ENCODE measurements at places on chromosomes 5 and 9. TPM values are rescaled to one million over a fixed set of nuclear protein-coding genes. Genes with fewer than 3 reads are reported as not detected.
A peak's percentile ranks its signal among the peaks of the same experiment; 100 is the strongest.

CATSPER3 gene
- total RNA-seq: 1.4 TPM

PCDHA11 gene
- 0.64 TPM for total RNA-seq

ARSI gene
- total RNA-seq: 0.93 TPM

PCDHAC1 gene
- 3.7 TPM for total RNA-seq

- H3K4me3 ChIP-seq: no peak overlapping the region
- H3K36me3 ChIP-seq: no peaks in the 10 kb centered on the region
- no peak overlapping the region for H3K27ac ChIP-seq
- H3K27me3 ChIP-seq: no peaks in the 10 kb centered on the region
- H3K4me1 ChIP-seq: no peaks in the 10 kb centered on the region
These were observed 199.1 kb downstream of the WDR70 start for GRCh38 chr5:37578176-37578575.

DNA sequence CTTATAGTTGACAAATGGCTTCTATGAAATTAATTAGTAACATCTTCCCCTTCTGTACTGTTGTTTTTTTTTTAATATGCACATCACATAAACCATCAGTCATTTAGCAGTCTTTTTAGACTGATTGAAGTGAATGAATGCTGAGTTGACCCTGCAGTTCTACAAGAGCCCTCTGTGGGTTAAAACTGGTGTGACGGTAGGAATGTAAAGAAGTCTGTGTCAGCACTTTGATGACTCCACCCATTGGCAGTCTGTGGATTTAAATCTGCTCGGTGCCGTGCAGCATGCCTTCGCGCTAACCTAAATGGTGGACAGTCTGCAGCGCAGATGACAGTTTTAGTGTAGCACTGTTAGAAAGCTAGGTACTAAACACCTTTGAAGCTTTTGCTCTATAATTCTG lies 3.1 kb downstream of the GTF3C4 start:
- H3K27me3 ChIP-seq: no peaks in the 10 kb centered on the region
- DNase-seq: peak; percentile 8
- peak overlapping the region; percentile 60 for H3K27ac ChIP-seq
- peaks cover 43% of the 10 kb centered on the region for H3K36me3 ChIP-seq
- H3K4me1 ChIP-seq: peaks cover 21% of the 10 kb centered on the region

DNA sequence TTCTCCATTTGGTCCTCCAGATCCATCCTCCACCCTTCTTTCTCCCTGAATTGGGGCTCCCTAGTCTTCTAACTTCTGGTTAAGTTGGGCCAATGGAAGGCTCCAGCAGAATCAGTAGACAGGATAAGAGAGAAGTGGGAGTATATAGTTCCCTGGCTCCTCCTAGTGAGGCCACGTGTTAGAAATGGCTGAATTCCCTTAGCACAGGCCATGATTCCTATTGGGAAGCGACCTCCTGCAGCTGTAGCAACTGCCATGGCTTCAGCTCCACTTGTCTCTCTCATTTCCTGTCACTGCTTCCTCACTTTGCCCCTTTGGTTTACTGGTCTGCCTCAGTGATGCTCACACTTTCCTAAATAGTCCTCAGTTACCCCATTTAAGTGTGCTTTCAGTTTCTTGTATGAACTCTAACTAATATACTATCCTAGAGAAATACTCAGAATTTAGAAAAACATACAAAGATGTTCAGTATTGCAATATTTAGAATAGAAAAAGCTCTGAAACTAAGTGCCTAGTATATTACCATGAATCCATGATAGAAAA lies 104.8 kb upstream of the SMARCA2 start:
- peaks cover 7% of the 10 kb centered on the region for H3K27me3 ChIP-seq
- no peak for DNase-seq
- no peaks in the 10 kb centered on the region for H3K36me3 ChIP-seq
- no peaks in the 10 kb centered on the region for H3K4me1 ChIP-seq
- no peak overlapping the region for H3K27ac ChIP-seq

DNA sequence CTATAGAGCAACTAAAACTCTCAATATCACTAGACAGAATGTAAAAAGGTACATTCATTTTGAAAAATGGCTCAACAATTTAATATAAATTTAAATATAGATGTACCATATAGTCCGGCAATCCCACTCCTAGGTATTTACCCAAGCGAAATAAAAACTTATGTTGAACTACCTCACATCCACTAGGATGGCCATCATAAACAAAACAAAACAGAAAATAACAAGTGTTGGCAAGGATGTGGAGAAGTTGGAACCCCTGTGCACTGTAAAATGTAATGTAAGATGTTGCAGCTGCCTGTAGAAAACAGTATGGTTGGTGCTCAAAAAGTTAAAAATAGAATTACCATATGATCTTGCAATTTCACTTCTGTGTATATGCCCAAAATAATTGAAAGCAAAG lies 36.9 kb upstream of the SELENOP start:
- H3K4me1 ChIP-seq: peaks cover 26% of the 10 kb centered on the region
- no peak overlapping the region for H3K4me3 ChIP-seq
- no peaks in the 10 kb centered on the region for H3K36me3 ChIP-seq
- H3K27me3 ChIP-seq: no peaks in the 10 kb centered on the region
- no peak overlapping the region for H3K27ac ChIP-seq

DNA sequence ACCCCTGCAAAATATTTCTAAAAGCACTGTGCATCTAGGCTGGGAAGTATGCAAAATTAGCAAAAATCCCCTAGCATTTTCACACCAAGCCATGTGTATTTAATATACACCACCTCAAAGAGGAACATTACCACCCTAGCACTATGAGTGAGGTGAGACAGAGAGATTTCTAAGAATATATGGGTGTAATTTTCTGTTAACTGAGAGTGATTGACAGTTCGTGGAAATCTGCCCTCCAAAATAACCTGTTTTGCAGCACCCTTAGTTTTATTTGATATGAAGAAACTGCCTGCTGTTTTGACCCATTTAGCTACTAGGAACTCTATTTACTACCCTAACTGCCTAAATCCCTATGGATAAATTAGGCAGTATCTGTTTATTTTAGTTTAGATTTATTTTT lies 64.2 kb upstream of the CDKN2B start:
- H3K4me1 ChIP-seq: no peaks in the 10 kb centered on the region
- H3K27me3 ChIP-seq: no peaks in the 10 kb centered on the region
- H3K27ac ChIP-seq: no peak overlapping the region
- DNase-seq: no peak
- H3K36me3 ChIP-seq: no peaks in the 10 kb centered on the region

DNA sequence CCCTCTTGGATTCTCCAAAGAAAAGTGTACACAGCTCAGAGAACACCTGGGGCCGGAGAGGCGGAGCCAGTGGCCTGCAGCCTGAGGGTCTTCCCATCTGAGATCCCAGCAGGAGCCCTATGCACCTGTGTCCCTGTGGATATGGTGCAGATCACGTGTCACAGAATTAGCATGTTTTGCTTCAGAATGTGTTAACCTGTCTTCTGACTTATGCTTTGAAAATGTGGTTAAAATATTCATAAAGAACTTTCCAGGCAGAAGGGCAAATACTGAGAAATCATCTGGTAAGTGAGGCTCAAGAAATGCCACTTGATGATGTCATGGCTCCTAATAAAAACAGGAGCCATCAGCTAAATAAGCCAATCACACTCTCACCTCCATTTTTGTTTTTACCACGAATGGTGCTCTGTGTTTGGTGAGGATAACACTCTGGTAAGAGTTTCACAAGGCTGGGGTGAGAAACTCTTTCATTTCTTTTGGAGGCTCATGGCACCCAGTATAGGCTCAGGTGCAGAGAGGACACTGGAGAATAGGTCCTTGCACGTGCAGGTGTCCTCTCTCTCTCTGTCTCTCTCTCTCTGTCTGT lies 279.8 kb downstream of the FSTL4 start:
- H3K27me3 ChIP-seq: peaks cover 98% of the 10 kb centered on the region
- H3K4me1 ChIP-seq: no peaks in the 10 kb centered on the region

DNA sequence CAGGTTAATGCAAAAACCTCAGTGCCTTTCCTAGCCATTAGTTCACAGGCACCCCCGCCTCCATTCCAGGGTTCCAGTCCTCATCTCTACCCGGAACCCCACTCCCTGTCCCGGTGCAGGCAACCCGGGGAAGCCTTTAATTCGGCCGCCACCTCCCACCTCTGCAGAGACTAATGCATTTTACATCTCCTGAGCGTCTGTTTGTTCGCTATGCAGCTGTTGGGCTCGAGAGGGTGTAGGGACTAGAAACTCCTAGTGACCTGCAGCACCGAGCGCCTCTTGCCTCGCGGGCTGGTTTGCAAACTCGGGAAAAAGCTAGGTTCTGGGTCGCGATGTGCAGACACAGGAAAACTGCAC lies 3.6 kb downstream of the GDNF start:
- no peak overlapping the region for H3K4me3 ChIP-seq
- H3K36me3 ChIP-seq: peaks cover 6% of the 10 kb centered on the region
- H3K4me1 ChIP-seq: no peaks in the 10 kb centered on the region
- peaks cover 78% of the 10 kb centered on the region for H3K27me3 ChIP-seq
- no peak overlapping the region for H3K27ac ChIP-seq

DNA sequence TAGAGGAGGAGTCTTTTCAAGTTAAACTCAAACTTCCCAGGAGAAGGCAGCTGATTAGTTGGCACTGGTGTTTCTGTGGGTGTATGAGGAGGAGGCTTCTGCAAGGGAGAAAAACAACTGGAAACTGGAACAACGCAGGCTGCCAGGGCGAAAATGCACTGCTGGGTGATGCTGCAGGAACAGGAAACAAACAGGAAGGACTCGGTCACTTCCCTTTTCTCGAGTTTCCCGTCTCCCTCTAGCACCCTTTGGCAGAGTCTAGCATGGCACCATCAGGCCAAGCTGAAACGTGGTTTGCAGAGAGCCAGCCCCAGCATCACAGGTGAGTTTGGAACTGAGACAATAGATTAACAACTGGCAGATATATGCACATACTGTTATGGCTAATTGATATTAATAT lies 77.5 kb upstream of the CAST start:
- no peaks in the 10 kb centered on the region for H3K36me3 ChIP-seq
- H3K4me3 ChIP-seq: no peak overlapping the region
- no peak overlapping the region for H3K27ac ChIP-seq

All from Calu3 (cell line).